ENCODE measurements at places on chromosomes 2 and 18.

GRCh38 chr2:48808311-48808710 is 52.8 kb upstream of the LHCGR start:
- no peaks in the 10 kb centered on the region for H3K36me3 ChIP-seq
- no peaks in the 10 kb centered on the region for H3K27me3 ChIP-seq
- no peaks in the 10 kb centered on the region for H3K4me1 ChIP-seq
- no peak overlapping the region for H3K27ac ChIP-seq
- no peak overlapping the region for H3K4me3 ChIP-seq

GRCh38 chr2:138997856-138998517 is 217.8 kb upstream of the NXPH2 start:
- H3K4me1 ChIP-seq: no peaks in the 10 kb centered on the region
- H3K27me3 ChIP-seq: no peaks in the 10 kb centered on the region
- H3K27ac ChIP-seq: no peak overlapping the region
- no peaks in the 10 kb centered on the region for H3K36me3 ChIP-seq

DNA sequence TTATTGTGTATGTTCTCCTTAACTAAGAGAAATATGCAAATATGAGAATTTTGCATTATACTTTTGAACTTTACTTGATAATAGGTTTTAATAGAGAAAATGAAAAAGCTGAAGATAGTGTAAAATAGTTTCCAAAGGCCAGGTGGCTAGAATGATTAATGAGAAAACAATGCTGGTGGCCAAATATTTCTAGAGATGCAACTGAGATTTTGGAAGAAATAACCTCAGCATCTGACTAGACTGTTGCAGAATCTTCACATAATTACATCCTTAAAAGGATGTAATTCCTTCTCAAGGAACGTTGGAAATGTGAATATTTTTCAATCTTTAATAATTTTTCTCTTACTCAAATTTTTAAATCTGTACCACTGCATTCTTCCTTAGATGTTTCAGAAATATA is 434.4 kb downstream of the THSD7B start:
- H3K36me3 ChIP-seq: no peaks in the 10 kb centered on the region
- DNase-seq: no peak
- H3K27ac ChIP-seq: no peak overlapping the region
- H3K4me3 ChIP-seq: no peak overlapping the region
- H3K27me3 ChIP-seq: no peaks in the 10 kb centered on the region

GRCh38 chr18:58256316-58257080 is 212.5 kb downstream of the NEDD4L start:
- H3K27me3 ChIP-seq: no peaks in the 10 kb centered on the region
- no peak for DNase-seq
- H3K4me1 ChIP-seq: no peaks in the 10 kb centered on the region
- H3K36me3 ChIP-seq: no peaks in the 10 kb centered on the region
- no peak overlapping the region for H3K27ac ChIP-seq

DNA sequence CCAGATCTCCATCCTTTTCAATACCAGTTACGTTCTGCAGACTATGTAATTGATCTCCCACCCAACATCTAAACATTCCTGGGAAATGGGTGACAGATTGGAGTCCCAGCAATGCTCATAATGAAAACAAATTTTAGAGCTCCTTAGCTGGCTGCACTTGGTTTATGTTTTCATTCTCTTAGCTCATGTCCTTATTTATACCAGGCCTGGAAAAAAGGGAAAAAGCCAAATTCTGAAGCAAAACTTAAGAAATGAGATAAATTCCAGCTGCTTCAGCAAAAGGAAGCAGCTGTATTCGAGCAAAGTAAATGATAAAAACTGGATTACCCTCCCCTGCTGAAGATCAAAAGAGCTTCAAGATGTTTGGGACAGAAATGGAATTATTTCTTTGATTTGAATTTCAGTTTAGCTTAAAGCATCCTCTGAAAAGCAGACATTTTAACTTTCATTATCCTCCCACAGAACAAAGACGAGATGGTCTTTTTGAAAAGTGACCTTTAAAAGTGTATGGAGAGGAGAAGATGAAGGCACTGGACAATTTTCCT is 196.5 kb upstream of the THUMPD2 start:
- H3K36me3 ChIP-seq: no peaks in the 10 kb centered on the region
- H3K4me3 ChIP-seq: no peak overlapping the region
- H3K27me3 ChIP-seq: no peaks in the 10 kb centered on the region
- H3K4me1 ChIP-seq: no peaks in the 10 kb centered on the region

GRCh38 chr2:169258045-169258601 is 104.2 kb downstream of the LRP2 start:
- no peaks in the 10 kb centered on the region for H3K27me3 ChIP-seq
- no peak overlapping the region for H3K27ac ChIP-seq
- no peak overlapping the region for H3K4me3 ChIP-seq
- no peaks in the 10 kb centered on the region for H3K36me3 ChIP-seq
- no peaks in the 10 kb centered on the region for H3K4me1 ChIP-seq

GRCh38 chr2:240720686-240721595 is 29.3 kb downstream of the AQP12A start:
- no peak overlapping the region for H3K4me3 ChIP-seq
- DNase-seq: no peak
- H3K36me3 ChIP-seq: no peaks in the 10 kb centered on the region
- no peaks in the 10 kb centered on the region for H3K27me3 ChIP-seq
- H3K4me1 ChIP-seq: no peaks in the 10 kb centered on the region
- H3K27ac ChIP-seq: no peak overlapping the region

- no peaks in the 10 kb centered on the region for H3K4me1 ChIP-seq
- no peaks in the 10 kb centered on the region for H3K27me3 ChIP-seq
- no peak overlapping the region for H3K27ac ChIP-seq
- H3K4me3 ChIP-seq: no peak overlapping the region
Observed at GRCh38 chr2:28335666-28336065, 57.0 kb upstream of the FOSL2 start.

DNA sequence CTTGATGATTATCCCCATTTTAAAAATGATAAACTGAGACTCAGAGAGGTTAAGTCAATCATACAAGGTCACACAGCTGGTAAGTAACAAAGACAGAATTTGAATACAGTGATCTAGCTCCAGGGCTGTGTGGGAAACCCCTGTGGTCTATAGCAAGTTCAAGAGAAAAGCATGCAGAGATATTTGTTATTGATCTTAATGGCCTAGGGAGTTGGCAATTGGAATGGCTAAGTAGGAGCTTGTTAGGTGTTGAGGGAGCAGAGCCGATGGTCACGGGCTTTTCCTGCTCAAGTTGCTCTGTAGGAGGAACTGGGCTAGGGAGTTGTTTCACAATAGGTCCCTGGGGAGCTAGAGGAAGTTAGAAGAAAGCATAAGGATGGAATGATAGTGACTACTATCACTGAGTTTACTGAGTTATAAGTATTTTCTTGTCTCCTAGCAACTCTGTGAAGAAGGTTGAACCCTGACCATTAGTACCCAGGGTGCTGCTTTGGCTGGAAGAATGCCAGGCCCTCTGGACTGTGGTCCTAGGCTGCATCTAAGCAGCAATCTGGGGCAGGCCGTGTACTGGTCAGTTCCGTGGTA is 30.0 kb downstream of the RNF125 start:
- peaks cover 17% of the 10 kb centered on the region for H3K36me3 ChIP-seq
- H3K4me3 ChIP-seq: peak overlapping the region; percentile 13
- peak overlapping the region; percentile 59 for H3K27ac ChIP-seq
- peaks cover 22% of the 10 kb centered on the region for H3K4me1 ChIP-seq
- H3K27me3 ChIP-seq: no peaks in the 10 kb centered on the region

DNA sequence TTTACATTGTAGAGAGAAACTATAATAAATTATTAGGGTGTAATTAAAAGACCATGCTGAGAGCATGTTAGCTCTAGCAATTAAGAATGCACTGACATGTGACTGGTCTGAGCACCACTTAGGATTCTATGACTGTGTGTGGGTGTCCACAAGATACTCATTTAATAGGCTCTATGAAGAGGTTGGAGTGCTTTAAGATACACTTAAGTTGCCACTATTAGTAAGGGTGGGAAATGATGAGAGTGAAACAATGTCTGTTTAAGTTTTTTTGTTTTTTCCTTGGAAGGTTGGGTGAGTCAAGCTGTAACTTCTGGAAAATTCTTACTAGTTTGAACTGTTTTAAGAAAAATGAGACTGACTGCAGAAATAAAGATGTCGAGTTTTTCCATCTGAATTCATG is 1.8 kb upstream of the FAP start:
- no peak for DNase-seq
- H3K27me3 ChIP-seq: no peaks in the 10 kb centered on the region
- H3K4me3 ChIP-seq: no peak overlapping the region
- no peak overlapping the region for H3K27ac ChIP-seq
- no peaks in the 10 kb centered on the region for H3K36me3 ChIP-seq

DNA sequence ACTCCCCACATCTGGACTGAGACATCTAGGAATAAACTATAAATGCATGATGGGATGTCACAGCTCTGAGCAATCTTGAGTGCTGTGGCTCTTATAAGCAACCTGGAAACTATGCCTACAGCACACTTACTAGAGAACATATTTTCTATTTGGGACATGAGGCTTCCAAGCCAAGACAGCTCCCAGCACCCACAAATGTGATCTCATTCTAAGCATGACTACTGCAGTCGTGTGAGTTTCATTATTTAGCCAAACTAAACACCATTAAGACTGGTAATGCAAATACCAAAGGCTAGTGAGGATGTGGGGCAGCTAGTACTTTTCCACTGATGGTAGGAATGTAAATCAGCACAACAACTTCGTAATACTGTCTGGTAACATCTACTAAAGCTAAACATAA is 72.5 kb downstream of the RTTN start:
- H3K27me3 ChIP-seq: no peaks in the 10 kb centered on the region
- peaks cover 17% of the 10 kb centered on the region for H3K36me3 ChIP-seq
- DNase-seq: no peak
- no peak overlapping the region for H3K4me3 ChIP-seq
- no peaks in the 10 kb centered on the region for H3K4me1 ChIP-seq

DNA sequence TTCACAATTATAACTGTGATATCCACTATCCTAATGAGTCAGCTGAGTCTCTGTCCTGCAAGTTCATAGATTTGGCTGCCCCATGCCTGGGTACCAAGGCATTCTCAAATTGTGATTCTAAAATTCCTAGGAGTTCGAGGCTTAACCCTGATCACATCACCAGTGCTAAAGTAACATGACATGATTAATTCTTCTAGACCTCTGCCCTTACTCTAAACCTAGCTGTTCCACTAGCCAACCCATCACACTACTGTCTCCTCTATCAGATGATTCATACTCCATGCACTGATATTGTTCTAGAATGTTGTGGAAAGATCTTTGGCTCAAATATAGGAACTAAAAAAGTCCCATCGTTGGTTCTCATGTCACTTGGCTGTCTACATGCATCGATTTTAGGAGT is 487.6 kb downstream of the PIK3C3 start:
- H3K4me1 ChIP-seq: no peaks in the 10 kb centered on the region
- no peaks in the 10 kb centered on the region for H3K36me3 ChIP-seq
- no peaks in the 10 kb centered on the region for H3K27me3 ChIP-seq
- no peak overlapping the region for H3K27ac ChIP-seq
- no peak for DNase-seq

- no peaks in the 10 kb centered on the region for H3K36me3 ChIP-seq
- H3K4me1 ChIP-seq: no peaks in the 10 kb centered on the region
- DNase-seq: no peak
- H3K27ac ChIP-seq: no peak overlapping the region
Observed at GRCh38 chr2:15748736-15749323, 157.2 kb downstream of the DDX1 start.

GRCh38 chr2:165371356-165371755 is 98.1 kb upstream of the CSRNP3 start:
- H3K36me3 ChIP-seq: no peaks in the 10 kb centered on the region
- H3K27me3 ChIP-seq: no peaks in the 10 kb centered on the region
- no peaks in the 10 kb centered on the region for H3K4me1 ChIP-seq
- H3K4me3 ChIP-seq: no peak overlapping the region
- DNase-seq: no peak

GRCh38 chr2:183284606-183285005 is 160.4 kb downstream of the NUP35 start:
- no peak overlapping the region for H3K27ac ChIP-seq
- no peaks in the 10 kb centered on the region for H3K36me3 ChIP-seq
- no peaks in the 10 kb centered on the region for H3K27me3 ChIP-seq
- no peak overlapping the region for H3K4me3 ChIP-seq
- no peaks in the 10 kb centered on the region for H3K4me1 ChIP-seq

DNA sequence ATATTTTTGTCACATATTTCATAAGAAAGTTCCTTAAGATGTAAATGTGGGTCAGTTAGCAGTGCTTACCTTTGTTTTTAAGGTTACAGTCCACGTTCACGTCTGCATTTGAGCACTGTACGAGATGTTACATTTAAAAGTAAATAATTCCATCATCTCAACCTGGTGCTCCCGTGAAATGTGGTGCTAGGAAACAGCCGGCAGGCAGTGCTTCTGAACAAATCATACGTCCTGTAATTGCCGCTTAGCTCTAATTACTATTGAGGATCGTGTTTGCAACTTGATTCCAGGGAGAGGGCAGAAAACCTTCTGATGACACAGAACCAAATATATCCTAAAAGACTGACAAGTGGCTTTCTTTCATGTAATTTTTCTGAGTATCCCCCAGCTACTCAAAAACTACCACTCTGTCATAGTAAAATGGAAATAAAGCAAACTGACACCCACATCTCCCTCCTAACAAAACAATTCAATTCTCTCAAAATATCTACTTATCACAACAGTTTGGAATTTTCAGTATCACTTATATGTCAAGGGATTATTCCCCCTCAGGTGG is 297.8 kb upstream of the SESTD1 start:
- no peaks in the 10 kb centered on the region for H3K4me1 ChIP-seq
- H3K4me3 ChIP-seq: no peak overlapping the region
- H3K27me3 ChIP-seq: no peaks in the 10 kb centered on the region

DNA sequence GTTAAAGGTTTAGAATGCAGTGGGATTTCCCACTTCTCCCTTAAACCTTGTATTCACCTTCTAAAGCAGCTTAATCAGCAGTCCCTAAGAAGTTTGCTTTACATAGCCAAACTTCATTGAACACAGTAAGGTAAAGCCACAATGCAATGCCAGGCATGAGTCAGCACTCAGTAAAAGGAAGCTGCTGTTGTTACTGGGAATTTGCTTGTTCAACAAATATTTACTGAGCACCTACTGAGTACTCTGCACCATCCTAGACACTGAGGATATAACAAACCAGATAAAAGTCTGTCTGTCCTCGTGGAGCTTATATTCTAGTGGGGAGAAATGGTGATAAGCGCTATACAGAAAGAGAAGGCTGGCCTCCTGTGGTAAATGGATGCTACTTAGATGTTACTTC is 162.7 kb downstream of the PKP4 start:
- no peak for DNase-seq
- no peak overlapping the region for H3K27ac ChIP-seq
- H3K27me3 ChIP-seq: no peaks in the 10 kb centered on the region
- no peaks in the 10 kb centered on the region for H3K4me1 ChIP-seq
- no peaks in the 10 kb centered on the region for H3K36me3 ChIP-seq
- no peak overlapping the region for H3K4me3 ChIP-seq

- H3K27me3 ChIP-seq: no peaks in the 10 kb centered on the region
- no peak overlapping the region for H3K27ac ChIP-seq
- DNase-seq: no peak
- H3K4me3 ChIP-seq: no peak overlapping the region
- H3K4me1 ChIP-seq: peaks cover 25% of the 10 kb centered on the region
Observed at GRCh38 chr18:63186520-63187222, 132.9 kb downstream of the BCL2 start.

DNA sequence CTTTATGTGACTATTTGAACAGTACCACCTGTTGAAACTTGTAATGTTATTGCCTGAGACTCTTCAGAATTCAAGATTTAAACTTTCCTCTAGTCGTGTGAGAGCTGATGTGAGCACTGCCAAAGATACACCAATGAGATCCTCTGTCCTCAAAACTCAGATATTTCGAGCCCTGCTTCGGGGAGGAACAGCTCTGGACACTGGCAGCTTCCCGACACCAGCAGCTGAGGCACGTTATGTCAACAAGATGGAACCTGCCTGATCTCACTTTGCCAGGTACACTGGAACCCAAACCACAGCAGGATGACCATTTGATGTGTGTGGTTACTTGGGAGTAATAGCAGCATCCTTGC is 319.9 kb upstream of the RBMS1 start:
- no peak overlapping the region for H3K27ac ChIP-seq
- H3K4me1 ChIP-seq: no peaks in the 10 kb centered on the region
- no peaks in the 10 kb centered on the region for H3K27me3 ChIP-seq
- DNase-seq: no peak

All from effector memory CD4-positive, alpha-beta T cell (primary cell).